ENCODE measurements at places on chromosomes 12 and 14.
A peak's percentile ranks its signal among the peaks of the same experiment; 100 is the strongest.

GRCh38 chr14:71753126-71753830 lies 179.0 kb upstream of the RGS6 start:
- DNase-seq: peak; percentile 80

DNA sequence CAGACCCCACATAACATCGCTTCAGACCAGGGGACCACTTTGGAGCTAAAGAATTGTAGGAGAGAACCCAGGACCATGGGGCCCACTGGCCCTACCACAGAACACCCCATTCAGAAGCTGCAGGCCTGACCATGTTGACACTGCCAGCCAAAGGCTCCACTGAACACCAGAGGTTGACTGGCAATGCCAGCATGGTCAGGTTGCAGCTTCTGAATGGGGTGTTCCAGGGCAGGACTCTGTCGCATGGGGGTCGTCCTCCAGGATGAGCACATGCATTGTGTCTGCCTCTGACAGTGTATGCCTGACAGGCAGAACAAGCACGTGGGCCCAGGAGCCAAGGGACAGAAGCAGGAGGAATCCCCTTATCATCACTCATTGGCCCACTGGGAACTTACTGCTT lies 34.1 kb downstream of the DIO3 start:
- DNase-seq: no peak

DNA sequence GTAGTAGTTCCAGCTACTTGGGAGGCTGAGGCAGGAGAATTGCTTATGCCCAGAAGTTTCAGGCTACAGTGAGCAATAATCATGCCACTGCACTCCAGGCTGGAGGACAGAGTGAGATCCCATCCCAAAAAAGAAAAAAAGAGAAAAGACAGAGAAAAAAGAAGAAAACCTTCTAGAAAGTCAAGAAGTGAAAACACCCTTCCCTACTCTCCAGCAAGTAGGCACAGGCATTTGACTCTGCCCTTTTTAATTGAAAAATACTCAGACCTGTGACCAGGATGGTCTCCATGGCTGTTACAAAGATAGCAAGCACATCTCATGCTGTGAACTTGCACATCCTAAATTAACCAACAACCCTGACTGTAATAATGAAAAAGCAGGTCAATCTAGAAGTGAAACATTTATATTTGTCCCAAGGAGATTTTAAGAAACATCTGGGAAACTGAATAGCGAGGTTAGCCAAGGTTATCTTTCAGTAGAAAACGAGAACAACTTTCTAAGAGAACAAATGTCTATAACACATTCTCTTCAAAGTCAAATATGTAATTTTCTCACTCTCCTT lies 2.0 kb downstream of the TMTC1 start:
- no peak for DNase-seq

DNA sequence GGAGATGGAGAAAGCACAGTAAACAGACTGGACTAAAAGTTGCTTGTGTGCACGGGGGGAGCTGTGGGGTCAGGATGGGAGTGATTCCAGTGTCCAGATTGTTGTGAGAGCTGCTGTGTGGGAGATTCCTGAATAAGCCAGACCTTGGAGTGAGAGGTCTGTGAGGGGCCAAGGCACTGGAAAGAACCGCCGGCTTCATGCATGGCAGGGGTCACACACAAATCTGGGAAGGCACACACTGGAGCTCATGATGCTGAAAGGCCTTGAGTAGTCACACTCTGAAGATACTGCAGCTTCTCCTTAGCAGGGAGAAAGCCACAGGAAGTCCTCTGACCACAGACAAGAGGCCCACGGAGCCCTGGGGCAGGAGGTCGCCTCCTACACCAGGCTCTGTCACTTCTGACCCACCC lies 23.1 kb downstream of the ADCY6 start:
- DNase-seq: no peak

DNA sequence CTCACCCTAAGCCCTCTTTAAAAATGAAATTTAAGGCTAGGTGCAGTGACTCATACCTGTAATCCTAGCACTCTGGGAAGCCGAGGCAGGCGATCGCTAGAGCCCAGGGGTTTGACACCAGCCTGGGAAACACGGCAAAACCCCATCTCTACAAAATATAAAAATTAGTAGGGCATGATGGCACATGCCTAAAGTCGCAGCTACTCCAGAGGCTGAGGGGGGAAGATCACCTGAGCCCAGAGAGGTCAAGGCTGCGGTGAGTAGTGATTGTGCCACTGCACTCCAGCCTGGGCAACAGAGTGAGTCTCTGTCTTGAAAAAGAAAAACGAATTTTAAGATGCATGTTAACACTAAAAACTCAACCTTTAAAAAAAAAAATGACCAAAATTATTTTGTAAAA lies 12.7 kb downstream of the GNPNAT1 start:
- DNase-seq: no peak

DNA sequence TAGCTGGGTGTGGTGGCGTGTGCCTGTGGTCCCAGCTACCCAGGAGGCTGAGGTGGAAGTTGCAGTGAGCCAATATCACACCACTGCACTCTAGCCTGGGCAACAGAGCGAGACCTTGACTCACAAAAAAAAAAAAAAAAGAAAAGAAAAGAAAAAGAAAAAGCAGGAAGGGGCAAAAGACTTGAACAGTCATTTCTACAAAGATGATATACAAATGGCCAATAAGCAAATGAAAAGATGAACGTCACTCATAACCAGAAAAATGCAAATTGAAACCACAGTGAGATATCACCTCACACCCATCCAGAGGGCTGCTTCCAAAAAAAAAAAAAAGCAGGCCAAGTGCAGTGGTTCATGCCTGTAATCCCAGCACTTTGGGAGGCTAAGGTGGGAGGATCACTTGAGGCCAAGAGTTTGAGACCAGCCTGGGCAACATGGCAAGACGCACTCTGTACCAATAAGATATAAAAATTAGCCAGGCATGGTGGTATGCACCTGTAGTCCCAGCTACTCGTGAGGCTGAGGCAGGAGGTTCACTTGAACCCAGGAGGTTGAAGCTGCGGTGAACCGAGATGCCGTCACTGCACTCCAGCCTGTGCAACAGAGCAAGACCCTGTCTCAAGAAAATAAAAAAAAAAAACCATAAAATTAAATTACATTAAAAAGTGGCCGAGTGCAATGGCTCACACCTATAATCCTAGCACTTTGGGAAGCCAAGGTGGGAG lies 20.5 kb downstream of the UBC start:
- DNase-seq: no peak

GRCh38 chr12:6458281-6459003 lies 6.6 kb downstream of the TAPBPL start:
- DNase-seq: no peak

GRCh38 chr12:52032446-52032803 lies 18.8 kb upstream of the NR4A1 start:
- DNase-seq: no peak

GRCh38 chr14:20278414-20278813 lies 27.3 kb downstream of the TTC5 start:
- no peak for DNase-seq

- peak; percentile 53 for DNase-seq
Observed at GRCh38 chr12:111409780-111410430, 4.2 kb downstream of the SH2B3 start.

DNA sequence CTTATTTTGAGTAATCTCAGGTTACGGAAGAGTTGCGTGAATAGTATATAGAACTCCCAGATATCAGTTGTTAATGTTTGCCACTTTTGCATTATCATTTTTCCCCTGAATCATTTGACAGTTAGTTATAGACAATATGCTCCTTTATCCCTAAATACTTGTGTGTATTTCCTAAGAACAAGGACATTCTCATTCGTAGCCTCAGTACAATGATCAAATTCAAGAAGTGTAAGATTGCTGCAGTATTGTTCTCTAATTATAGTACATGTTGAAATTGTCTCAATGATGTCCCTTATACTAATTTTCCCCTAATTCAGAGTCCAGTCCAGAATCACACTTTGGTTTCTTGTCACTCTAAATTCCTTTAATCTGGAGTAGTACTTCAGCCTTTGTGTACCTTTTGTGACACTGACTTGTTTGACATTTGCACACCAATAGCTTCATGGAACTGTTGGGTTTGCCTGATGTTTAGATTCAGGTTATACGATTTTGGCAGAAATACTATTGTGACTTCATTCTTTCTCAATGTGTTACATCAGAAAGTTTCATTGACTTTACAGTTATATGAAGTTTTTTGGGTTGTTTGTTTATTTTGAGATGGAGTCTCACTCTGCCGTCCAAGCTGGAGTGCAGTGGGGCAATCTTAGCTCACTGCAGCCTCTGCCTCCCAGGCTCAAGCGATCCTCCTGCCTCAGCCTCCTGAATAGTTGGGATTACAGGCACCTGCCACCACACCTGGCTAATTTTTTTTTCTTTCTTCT lies 13.1 kb downstream of the DYNC1H1 start:
- DNase-seq: no peak

GRCh38 chr14:67602995-67603545 lies 3.0 kb upstream of the PIGH start:
- DNase-seq: no peak

DNA sequence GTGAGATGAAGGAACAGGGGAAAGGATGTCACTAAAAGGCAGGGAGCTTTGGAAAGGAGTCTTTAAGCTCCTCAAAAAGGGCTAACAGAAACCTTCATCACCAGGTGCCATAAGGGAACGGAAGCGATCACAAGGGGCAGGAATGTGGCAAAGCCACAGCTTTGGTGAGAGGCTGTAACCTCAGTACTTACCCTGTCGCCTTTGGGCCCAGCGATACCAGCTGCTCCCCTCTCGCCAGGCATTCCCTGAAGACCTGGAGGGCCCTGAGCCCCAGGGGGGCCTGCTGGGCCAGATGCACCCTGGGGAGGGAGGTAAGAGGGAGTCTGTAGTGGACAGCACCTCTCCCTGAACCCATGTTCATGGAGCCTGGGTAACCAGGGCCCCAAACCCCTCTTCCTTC lies 18.9 kb downstream of the TMEM106C start:
- DNase-seq: no peak

DNA sequence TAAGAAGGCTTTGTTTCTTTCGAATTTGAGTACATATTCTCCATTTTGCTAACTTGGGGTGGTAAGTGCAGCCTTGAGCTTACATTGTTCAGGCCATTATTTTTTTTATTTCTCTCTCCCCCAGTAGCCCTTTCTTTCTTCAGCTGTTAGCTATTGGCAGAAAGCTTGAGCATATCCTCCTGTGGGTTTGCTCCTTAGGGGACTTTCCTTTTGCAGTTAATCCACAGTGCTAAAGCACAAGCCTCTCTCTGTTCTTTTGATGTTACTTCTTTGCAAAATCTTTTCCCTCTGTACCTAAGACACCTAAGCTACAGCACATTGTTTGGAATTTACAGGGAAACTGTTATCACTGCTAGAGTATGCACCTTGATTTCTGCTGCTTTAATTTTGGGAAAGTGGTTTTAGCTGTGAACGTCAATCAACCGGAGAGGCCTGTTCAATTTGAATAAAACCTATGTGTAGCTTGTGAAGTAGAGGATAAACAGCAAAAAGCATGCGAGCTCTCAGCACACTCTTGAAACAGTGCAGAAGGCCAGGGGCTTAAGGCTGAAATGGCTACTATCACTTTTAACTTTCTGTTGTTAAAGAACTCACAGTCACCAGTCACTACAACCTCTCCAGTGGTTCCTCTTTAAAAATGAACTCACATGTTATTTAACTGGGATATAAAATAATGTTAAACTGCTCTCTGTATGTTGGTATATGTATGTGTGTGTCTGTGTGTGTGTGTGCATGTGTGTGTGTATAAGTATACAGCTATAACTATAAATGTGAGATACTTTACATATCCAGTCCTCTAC lies 139.2 kb downstream of the PDZRN4 start:
- DNase-seq: no peak

DNA sequence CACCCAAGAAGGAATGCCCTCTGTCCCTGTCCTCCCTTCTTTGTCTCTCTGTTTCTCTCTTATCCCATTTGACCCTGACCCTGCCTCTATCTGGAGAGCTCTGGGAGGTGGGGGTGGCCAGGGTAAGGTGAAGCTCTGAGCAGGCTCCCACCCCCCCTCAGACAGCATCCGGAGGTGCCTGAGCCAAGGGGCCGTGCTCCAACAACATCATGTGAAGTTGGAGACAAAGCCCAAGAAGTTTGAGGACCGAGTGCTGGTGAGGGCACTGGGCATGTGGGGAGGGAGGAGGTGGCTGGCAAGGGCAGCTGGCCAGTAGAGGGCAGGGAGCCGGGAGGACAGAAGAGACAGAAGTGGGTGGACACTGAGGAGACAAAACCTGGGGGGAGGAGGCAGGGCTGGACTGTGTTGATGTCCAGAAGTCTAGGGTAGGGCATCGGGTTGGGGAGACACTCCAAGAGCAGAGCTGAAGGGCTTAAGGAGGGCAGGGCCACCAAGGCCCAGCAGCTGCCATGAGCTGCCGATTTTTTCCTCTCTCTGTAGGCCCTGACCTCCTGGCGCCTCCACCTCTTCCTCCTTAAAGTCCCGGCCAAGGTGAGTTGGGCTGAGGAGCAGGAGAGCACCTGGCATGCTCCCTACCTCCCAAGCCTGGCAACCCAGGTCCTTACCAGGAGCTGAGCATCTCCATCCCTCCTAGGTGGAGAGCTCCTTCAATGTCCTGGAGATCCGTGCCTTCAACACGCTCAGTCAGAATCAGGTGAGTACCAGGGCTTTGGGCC lies 1.9 kb downstream of the CARMIL3 start:
- DNase-seq: no peak

DNA sequence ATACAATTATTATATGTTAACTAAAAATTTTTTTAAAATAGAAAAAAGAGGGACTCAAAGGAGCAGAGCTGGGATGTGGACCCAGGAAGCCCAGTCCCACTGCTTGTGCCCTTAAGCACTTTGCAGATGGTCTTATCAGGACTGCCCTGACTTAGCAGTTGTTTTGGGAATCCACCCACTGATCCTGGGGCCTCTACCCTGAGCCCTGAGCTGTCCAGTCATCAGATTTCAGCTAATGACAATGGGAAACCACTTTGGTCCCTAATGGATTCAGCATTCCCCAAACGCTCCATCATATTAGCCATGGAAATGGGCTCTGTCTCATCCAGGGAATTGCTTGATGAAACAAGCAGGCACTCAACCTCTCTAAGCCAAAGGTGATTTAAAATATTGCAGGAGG lies 22.5 kb upstream of the WSCD2 start:
- DNase-seq: no peak

DNA sequence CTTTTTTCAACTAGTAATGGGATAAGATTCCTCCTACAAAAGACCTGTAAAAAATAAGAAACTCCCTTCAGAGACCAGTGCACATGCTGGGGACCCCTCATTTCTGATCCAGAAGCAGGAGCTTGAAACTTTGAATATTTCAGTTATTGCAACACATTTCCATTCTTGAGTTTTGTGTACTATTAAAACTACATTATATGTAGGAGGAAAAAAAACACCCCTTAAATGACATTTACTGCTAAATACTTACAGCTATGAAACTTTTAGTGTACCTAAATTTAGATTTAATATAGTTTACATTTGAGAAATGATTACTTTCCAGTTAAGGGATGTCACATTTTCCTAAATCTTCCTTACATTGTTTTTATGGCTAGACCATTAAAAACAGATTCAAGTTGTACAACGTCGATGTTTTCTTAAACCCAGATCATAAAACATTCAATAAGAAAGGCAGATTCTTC lies 4.1 kb downstream of the LRIG3 start:
- no peak for DNase-seq

- no peak for DNase-seq
Observed at GRCh38 chr12:41507286-41507685, 319.2 kb downstream of the PDZRN4 start.
